HL-60 (cell line): ENCODE measurements at places on chromosomes 3 and 15.
A peak's percentile ranks its signal among the peaks of the same experiment; 100 is the strongest.

DNA sequence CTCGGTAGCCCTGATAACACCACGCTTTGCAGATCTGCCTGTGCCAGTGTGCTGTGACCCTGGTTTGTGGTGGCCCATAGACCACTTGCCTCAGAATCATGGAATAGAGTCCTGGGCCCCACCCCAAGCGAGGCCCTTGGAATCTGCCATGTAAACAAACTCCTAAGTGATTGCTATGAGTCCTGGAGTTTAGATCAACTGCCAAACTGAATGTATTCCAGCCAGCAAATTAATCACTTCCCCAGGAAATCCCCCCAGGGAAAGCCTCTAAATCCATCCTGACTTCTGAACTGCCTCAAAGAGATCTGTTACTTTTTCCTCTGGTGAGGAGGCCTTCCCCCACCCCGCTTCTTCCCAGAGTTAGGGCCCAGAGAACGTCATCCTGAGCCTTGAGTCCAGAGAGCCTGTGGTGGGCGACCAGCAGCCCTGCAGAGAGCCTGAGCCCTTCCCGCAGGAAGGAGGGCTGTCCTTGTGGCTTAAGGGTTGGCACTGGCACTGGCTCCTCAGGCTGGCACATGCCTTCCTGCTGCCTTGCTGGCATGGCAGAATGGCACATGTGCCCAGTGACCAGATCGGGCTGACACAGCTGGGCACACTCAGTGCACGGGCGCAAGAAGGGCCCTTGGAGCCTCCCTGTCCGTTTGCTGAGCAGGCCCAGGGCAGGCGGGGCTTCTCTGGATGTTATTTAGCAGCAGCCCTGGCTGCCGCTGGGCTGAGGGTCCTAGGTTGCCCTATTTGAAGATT, 50.6 kb upstream of the PLXNA1 start:
- DNase-seq: no peak

DNA sequence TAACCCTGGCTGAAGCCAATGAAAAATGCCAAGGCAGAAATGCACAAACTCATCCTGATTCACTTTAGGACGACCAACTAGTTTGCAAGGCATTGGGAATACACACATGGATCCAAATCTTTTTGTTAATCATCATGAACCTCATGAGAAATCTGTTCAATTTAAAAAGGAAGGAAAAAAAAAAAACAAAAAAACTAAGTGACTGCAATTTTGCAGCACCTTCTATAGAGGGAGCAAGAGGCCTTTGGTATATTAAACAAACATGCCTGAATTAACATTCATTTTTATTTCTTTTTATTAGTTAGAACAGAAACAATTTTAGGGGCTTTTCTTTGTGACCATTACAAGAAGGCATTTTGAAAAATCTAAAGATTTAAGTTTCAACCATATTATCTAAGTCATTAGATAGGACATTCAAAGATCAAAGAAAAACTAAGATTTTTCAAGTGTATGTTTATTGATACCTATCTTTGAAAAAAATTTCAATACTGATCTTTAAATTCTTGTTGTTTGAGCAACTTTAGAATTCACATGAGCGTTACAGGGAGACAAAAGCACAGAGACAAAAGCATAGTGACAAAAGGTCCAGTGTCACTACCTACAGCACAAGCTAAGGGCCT, 182.4 kb downstream of the CBLB start:
- DNase-seq: no peak

DNA sequence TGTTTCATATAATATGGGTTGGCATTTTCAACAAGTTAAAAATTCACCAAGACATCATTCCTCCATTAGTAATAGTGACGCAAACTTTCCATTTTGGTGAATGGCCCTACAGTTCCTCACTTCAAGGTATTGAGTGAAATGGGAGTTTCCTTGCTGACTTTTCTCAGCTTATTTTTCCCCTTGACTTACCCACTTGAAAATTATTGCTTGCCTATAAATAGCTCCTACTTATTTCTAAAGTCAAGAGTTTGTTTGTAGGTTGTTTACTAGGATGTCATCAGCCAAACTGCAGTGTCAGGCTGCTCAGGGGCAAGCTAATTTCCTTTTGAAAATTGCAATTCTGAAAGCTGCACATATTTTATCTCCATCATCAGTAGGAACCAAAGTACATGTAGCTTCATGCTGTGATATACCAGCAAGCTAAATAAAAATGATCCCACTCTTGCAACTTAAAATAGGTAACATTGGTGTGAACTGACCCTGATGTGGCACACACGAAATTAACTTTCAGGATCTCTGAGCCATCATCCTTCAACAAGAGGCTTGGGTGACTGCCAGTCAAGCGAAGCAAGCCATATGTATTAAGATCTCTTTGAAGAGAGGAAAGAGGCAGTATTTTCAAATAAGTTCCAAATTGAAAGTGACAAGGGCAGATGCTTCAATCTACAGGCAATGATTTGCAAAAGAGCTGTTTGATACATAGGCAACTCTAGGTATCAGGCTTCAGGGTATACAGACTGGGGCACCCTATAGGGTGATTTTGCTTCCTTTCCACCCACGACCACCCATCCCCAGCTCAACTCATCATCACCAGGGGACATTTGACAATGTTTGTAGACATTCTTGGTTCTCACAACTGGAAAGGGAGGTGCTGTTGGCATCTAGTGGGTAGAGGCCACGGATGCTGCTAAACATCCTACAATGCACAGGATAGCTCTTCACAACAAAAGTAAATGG, 66.8 kb upstream of the RASGRP1 start:
- DNase-seq: no peak

GRCh38 chr3:107382631-107383030, 5.4 kb downstream of the CCDC54 start:
- no peak for DNase-seq

GRCh38 chr15:68701886-68702285, 118.8 kb downstream of the ANP32A start:
- DNase-seq: no peak

DNA sequence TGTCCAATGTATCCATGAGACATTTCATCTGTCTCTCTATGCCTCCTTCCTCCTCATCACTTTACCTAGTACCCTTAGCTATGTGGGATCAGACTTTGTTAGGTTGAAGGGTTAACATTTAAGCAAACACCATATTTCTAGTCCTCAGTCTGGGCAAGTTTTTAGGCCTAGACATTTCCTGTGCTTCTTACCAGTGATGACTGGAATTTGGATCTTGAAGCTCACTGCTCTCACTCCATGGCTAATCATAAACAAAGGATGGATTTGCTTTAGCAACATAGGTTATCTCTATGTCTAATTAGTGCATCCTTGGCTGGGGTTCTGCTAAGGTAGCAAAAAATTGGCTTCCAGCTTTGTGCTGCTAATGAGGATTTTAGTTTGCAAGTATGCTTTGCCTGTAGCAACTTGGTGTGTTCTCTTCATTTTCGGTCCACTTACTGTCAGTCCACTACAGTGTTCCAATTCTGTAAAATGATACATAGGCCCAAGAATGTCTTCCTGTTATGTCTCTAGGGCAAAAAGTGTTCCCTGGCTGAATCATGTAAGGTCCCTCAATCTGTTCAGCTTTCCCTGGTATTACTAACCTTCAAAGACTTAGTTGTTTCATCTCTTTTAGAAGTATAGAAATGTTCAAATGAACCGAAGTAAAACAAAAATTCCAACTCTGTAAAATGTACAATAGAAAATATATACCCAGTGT, 615.4 kb downstream of the CADM2 start:
- no peak for DNase-seq

- no peak for DNase-seq
These were observed 4.1 kb downstream of the P3H2 start for GRCh38 chr3:190116551-190117067.

DNA sequence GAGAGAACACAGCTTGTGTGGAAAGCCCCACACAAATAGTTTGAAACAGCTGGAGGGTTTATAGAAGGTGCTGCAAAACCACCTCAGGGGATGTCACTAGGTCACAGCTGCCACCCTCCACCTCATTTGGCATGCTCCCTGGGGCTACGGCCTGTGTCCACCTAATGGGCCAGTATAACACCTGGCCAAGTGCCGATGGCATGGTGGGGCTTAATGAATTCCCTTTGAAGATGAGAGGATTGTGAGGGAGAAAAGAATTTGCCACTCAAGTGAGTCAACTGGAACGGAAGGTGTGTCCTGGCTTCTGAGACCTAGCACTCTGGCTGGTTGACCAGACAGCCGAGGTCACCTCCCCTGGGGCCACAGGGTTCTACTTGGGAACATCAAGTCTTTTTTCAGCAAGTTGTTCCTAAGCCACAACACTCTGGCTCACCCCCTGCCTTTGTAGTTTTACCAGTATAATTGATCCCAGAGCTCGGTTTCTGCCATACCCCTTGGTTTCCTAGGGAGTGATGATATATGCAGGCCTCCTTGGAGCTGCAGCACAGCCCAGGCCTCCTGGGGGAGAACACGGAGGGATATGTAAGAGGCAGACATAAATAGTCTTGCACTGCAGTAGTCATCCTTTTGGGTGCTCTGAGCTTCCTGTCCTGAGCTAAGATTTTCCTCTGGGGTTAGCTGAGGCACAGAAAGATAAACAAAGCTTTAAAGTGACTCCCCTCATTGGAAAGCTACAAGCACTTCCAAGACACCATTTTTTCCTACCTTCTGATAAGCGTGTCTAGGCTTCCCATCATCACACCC, 178.2 kb upstream of the LPP start:
- no peak for DNase-seq

- DNase-seq: no peak
These were observed 100.7 kb downstream of the ZIC4 start for GRCh38 chr3:147305533-147306250.

- no peak for DNase-seq
These were observed 952.0 kb downstream of the AGBL1 start for GRCh38 chr15:87031540-87032230.

- DNase-seq: no peak
These were observed 1271.7 kb upstream of the GBE1 start for GRCh38 chr3:83033133-83033532.

DNA sequence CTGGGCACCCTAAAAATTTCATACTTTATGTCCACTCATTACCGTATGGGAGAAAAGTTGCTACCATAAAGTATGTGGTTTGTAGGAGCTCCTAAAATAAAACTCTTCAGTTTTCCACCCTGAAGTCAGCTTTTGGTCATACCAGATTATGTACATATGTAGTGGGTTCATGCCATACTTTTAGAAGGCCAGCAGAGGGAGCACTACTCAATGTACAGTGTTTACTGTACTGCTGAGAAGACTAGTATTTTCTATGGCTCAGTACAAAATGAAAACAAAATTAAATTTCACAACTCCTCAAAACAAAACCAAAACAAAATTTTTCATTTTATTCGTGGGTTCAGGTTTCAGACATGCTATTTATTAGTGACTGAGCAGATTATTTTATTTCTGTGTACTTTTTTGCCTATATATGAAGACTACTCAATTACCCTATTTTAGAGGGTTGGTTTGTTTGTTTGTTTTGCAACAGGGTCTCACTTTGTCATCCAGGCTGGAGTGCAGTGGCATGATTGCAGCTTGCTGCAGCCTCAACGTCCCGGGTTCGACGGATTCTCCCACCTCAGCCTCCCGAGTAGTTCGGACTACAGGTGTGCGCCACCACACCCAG, 24.3 kb downstream of the NXPE3 start:
- peak; percentile 67 for DNase-seq

- DNase-seq: peak; percentile 69
These were observed 469.6 kb upstream of the DPPA4 start for GRCh38 chr3:109806929-109807328.

- DNase-seq: no peak
These were observed 36.5 kb downstream of the TGFBR2 start for GRCh38 chr3:30642849-30643361.

- no peak for DNase-seq
These were observed 190.6 kb downstream of the CNTN3 start for GRCh38 chr3:74423867-74424266.

GRCh38 chr15:92839696-92840095, 60.4 kb upstream of the CHD2 start:
- DNase-seq: no peak

GRCh38 chr3:163914567-163914966, 1163.7 kb downstream of the SI start:
- no peak for DNase-seq

DNA sequence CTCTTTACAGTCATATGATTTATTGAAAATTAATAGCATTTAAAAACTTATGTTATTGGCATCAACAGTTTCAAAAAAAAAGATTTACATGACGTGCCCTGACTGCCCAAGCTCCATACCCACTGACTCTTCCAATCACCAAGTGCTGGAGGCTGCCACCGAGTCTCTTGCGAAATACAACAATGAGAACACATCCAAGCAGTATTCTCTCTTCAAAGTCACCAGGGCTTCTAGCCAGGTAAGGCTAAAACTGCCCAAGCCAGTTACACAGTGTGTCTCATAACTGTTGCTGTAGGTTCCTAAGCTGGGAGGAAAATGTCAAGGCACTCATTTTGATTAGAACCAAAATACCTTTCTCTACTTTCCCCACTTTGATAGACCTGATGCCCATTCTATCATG, 4.5 kb downstream of the FETUB start:
- no peak for DNase-seq

- DNase-seq: no peak
These were observed 250.9 kb upstream of the IGF1R start for GRCh38 chr15:98397419-98397818.

GRCh38 chr3:10599444-10599843, 94.1 kb upstream of the ATP2B2 start:
- no peak for DNase-seq

GRCh38 chr3:126886217-126886616, 96.7 kb upstream of the PLXNA1 start:
- no peak for DNase-seq

DNA sequence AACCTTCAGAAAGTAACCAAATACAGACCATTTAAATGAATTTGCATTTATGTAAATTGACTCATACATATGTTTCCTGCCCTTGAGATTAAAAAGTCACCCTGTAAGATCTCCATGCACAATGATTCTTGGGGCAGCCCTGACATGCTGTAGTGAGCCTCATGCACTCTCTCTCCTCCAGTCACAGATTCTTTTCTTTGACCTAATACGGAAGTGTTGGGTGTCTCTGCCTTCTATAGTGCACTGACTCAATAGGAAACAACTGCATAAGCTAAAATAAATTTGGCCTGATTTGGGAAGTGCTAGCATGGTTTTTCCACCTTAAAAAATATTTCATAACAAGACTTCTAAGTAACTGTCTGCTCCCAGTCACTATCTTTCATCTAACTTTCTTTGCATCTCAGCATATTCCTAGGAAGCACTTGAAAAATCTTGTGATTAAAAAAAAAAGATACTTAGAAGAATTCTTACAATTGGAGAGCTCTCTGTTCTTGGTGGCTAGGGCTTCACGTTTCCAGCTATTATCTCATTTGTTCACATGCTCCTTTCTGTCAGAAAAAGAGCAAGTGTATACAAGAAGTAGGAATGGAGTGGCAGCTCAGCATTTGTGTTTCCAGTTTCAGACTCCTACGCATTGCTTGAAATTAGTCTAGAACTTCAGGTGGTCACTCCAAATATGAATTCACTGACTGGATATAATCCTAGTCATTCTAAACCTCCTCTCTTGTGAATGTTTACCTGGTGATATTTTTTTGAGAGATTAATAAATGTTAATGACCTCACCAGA, 207.9 kb upstream of the COL8A1 start:
- no peak for DNase-seq

- peak; percentile 28 for DNase-seq
These were observed 70.1 kb downstream of the LMLN start for GRCh38 chr3:198030125-198030524.

- DNase-seq: no peak
These were observed 143.3 kb downstream of the SMAD6 start for GRCh38 chr15:66845266-66845785.
